NCI-H2171 (cell line): ENCODE measurements at places on chromosomes 16 and 17.

DNA sequence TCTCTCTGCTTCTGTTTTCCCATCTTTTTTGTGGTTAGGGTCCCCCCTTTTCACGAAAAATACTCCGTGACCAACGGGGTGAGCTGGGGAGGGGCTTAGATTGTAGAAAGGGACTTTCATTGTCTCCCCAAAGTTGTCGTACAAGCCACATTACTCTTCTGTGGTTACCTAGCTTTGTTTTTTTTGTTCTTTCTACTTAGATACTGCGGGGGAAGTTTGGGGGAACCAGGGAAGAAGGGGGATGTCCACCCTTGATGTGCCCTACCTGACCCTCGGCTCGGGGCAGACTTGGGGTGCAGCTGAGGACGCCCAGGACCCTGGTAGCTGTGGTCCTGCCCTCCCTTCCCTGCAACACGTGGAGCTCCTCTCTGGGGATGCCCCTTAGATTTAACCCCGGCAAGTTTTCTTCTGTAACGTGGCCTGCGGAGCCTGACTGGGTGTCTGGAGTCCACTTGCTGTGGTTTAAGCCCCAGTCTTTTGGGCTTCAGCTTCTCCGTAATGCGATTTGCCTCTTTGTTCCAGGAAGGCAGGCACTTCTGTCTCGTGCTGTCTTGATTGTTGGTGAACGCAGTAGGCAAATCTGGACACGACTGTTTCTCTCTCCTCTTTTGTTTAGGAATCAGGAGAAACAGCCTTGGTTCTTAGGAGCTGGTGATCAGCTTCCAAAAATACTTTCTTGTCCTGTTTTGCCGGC, 892 bp downstream of the ABCC1 start:
- DNase-seq, result no peak

DNA sequence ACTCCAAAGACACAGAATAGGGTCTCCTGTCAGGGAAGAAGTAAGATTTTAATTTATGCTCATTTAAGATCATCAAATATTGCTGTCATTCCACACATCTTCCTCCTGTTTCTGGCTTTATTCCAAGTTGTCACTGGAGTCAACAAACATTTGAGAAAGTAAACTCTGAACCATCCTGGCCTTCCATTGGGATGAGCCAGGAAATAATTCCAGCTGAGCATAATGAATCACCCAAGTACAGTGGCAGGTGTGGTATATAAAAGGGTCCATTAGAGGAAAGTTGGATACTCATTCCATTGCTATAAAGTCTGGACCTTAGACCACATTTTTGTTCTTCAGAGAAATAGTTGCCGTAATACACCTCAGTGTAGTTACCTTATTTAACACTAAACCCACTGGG, 246.1 kb downstream of the SLC39A11 start:
- DNase-seq, result no peak

DNA sequence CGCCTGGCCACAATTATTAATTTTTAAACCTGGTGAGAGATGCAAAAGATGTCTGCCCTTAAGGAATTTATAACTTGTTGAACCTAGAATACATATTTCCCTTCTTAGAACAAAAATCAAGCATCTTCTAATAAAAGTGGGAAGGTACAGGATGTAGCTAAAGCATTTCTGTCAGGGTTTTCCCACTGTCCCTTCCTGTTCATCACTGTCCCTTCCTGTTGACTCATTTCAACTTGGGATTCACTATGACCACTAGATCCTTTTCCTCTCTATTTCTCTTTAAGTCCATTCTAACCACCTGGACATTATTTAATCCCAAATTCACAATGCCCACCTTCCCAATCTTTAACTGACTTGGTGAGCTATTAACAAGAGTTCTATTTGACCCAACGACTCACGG, 33.9 kb upstream of the CDRT4 start:
- no peak for DNase-seq

GRCh38 chr16:46774743-46775177, 26.6 kb upstream of the MYLK3 start:
- DNase-seq, result no peak

DNA sequence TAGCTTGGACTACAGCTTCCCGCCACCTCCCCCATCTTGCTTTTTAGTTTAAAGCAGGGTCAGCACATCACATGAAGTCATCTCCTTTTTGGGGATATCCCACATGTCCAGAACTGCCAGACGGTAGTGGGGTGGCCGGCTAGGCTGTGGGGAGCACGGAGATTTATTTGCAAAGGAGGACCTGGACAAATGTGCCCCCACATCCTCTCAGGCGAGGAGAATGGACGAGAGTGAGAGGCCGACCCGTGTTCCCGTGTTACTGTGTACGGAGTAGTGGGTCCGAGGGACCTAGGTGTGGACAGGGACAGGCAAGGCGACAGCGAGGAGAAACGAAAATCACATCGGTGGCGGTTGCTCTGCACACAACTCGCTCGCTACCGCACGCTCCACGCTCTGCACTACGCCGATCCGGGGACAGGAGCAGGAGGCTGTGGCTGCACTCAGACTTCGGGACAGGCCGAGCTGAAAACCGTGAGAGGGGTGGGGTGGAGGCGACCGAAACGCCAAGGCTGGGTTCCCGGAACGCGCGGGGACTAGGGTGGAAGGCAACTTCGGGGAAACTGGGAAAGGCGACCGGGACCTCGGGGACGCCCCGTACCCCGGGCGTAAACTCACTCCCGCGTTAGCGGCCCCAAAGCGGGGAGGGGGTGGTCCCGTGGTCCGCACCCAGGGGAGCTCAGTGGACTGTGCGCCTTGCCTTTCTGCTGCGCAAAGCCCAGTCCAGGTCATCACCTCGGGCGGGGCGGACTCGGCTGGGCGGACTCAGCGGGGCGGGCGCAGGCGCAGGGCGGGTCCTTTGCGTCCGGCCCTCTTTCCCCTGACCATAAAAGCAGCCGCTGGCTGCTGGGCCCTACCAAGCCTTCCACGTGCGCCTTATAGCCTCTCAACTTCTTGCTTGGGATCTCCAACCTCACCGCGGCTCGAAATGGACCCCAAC, at the start of gene MT1A:
Gene MT1A (plus strand): TSS at position 853 of the 937 bp plus-strand sequence. CDS start 73 bp downstream, at position 926.
- DNase-seq, result no peak
